ENCODE measurements at places on chromosomes 4 and X.
A peak's percentile ranks its signal among the peaks of the same experiment; 100 is the strongest.

GRCh38 chrX:95754411-95754810 is 930.2 kb upstream of the DIAPH2 start:
- DNase-seq, result no peak

- DNase-seq, result no peak
These were observed 86.9 kb downstream of the MBNL3 start for GRCh38 chrX:132401935-132402334.

GRCh38 chrX:150081076-150081475 is 142.8 kb upstream of the EOLA2 start:
- DNase-seq, result no peak

GRCh38 chrX:31265383-31265782 is 193.5 kb upstream of the FTHL17 start:
- DNase-seq, result peak; percentile 31

GRCh38 chr4:107825072-107825824 is 516 bp downstream of the SGMS2 start:
- peak; percentile 29 for DNase-seq

DNA sequence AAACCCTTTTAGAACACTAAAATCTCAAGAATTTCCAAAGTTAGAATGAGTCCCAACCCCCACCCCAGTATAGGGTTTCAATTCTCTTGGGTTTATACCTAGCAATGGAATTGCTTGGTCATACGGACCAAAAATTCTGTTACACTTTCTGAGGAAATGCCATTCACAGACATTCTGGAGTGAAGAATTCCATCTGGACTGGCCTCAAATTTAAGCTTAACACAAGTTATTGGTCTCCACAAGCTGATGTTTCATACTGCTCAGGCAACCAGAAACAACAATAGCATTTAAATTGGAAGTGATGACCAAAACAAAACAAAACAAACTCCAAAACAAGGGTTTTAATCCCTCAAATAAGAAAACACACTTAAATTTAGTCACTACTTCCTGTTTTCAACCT is 51.1 kb downstream of the GPC4 start:
- DNase-seq, result no peak

All from HuH-7 (cell line).